Stimulated activated CD8-positive, alpha-beta memory T cell treated with anti-CD3 and anti-CD28 coated beads, Interleukin-15, amount 100 ng/mL, for 24 hours (primary cell): ENCODE measurements at places on chromosomes 5 and 9.

DNA sequence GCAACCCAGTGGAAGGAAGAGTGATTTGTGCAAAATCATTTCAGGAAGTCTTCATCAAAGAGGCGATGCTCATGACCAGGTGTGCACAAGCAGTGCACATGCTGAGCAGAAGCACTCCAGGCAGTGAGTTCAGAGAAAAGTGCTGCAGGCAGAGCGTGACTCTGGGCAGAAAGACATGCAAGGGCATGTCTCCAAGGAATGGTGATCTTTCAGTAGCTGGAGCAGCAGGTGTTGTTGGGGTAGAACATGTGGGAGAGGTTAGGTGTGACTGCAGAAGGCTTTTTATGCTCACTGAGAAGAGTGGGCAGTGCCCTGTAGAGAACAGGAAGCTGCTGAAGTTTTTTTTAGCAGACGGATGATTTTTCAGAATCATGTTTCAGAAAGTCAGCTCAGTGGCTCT is 545.4 kb upstream of the TLE4 start:
- DNase-seq, result no peak

DNA sequence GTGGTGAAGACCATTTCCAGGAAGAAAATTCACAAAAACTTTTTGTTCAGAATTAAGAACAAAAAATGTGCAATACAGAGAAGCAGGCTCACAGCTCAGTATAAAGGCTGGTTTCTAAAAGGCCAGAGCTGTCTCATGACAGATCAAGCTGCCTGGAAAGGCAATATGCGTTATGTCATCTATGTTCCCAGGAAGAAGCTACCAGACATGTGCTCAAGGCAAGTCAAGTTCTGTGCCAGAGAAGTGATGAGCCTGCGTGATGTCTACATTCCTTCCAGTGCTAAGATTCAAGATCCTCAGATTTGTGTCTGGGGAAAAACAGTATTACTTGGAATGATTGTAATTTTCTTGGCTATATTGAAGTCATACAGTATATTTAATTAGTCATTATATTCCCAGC is 104.3 kb downstream of the PDE4D start:
- no peak for DNase-seq

DNA sequence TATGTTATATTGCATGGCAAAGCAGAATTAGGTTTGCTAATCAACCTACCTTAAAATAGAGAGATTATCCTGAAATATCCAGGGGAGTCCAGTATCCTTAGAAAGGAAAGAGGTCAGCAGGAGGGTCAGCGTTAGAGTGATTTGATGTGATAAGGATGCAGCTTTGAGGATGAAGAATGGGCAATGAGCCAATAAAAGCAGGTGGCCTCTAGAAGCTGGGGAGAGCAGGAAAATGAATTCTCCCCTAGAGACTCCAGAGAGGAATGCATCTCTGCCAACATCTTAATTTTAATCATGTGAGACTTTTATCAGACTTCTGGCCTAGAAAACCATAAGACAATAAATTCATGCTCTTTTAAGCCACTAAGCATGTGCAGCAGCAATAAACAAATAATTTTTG is 65.7 kb upstream of the SYK start:
- no peak for DNase-seq

DNA sequence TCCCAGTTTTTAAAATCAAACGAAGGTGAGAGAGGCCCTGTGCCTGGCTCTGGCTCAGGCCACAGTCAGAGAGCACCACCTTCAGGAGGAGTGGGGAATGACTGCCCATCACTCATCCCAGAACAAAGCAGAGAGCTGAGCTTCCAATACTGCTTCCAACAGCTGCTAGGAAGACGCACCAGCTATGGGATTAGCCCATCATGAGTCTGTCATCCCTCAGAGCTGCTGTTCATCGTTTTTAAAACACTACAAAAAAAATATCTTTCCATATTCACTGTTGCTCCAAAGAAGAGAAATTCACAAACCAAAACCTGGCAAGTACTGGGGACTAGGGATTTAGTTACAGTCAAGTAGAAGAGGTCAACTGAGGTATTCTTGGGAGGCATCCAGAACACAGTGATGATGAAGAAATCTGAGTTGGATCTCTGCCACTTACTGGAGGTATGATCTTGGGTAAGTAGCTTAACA is 102.4 kb downstream of the CDK5RAP2 start:
- DNase-seq, result no peak
